NCI-H524 (cell line): ENCODE measurements at places on chromosomes 4 and X.
A peak's percentile ranks its signal among the peaks of the same experiment; 100 is the strongest.

DNA sequence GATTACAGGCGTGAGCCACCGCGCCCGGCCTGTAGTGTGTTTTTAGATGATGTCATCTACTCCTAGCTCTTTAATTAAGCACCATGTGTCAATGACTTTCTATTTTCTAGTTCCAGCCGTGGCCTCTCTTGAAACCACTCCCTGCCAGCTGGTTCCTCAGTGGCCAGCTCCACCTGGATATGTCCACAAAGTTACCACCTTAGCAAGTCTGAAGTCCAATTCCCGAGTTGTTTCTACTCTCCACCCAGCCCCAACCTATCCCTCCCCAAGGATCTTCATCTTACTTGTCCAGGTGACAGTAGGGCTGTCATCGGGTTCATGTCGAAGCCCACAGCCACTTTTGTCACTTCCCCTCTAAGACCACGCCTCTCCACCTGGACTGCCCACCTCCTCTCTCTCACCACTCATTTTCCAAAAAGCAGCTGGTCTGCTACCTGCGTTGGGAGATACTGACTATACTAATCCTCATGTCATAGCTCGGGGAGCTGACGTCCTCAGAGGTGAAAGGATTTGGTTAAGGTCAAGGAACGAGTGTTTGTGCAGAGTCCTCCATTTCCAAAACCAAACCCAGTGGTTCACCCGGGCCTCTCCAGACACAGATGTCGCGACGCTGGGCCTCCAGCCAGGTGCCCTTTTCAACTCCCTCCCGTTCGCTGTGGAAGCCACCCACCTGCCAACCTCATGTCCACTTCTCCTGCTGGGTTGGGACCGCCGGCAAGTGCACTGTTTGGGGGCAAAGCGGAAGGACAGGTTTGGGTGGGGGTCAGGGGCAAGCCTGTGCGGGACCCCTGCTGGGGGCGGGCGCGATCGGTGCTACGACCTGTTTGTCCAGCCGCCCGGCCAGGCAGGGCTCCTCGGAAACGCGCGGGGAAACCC, 704 bp downstream of the FAM3A start:
- no peak for DNase-seq

GRCh38 chrX:150902434-150903109, 4.1 kb upstream of the CD99L2 start:
- DNase-seq = no peak

- peak; percentile 63 for DNase-seq
Observed at GRCh38 chr4:157220371-157220881, at the start of gene GRIA2. GRIA2 (plus strand) TSS chr4:157220728; CDS start chr4:157221043, 315 bp downstream.

GRCh38 chrX:16250296-16250695, 83.0 kb downstream of the MAGEB17 start:
- DNase-seq = no peak

GRCh38 chr4:99753931-99754330, 62.7 kb upstream of the DAPP1 start:
- DNase-seq = no peak

DNA sequence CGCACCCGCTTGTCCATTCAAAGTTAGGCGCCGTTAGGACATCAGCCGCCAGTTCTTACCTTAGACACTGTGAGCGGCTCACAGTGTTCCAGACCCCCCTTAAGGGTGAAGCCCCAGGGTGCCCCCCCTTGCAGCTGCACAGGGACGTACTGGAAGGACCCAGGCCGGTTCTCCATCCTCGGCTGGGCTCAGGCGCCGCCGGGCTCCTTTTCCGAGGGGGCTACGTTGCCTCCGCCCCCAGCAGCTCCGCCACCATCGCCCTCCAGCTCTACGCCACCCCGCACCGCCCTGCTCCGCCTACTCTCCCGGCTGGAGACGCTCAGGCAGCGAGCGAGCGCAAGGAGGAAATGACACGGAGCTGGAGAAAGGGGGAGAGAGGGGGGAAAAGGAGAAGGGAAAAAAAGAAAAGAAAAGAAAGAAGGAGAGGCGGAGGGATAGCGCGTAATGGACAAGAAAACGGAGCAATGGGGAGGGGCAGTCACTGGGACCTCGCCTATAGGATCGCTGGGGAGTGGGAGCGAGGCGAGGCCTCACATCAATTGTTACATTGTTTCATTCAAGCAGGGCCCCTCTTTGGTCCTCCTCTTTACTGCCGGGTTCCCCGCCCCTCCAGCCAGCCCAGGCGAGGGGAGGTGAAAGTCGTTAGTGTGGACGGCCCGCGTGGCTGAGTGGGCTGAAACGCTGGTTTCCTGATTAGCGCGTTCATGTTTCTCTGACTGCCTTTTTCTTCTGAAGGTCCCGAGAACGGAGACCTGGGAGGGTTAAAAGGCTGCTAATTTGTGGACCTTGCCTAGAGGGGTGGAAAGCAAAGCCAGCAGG, at the start of gene SHROOM4:
Gene SHROOM4, minus strand, starts transcription at position 352 of the 819 bp plus-strand sequence. Its CDS starts 176 bp downstream, at position 176.
- DNase-seq = no peak

DNA sequence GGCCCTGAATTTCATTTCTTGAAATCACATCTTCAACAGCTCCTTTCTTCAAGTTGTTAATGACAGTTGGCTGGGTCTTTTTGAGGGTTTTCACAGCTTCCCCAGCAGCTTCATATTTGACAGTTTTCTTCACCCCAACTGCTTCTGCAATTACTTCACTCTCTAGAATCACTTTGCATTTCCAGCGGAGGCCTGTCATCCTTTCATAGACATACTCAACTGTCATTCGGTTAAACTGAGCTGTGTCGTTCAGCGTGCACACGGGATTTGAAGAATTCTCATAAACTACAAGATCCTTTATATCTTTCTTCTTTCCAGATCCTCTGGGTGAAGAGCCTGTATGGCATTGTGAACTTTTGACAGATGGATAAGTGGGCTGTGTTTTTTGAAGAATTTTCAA, 15.4 kb downstream of the UBE2A start:
- DNase-seq = no peak

- DNase-seq = peak; percentile 31
Observed at GRCh38 chrX:109732017-109732801, 848 bp downstream of the ACSL4 start.

DNA sequence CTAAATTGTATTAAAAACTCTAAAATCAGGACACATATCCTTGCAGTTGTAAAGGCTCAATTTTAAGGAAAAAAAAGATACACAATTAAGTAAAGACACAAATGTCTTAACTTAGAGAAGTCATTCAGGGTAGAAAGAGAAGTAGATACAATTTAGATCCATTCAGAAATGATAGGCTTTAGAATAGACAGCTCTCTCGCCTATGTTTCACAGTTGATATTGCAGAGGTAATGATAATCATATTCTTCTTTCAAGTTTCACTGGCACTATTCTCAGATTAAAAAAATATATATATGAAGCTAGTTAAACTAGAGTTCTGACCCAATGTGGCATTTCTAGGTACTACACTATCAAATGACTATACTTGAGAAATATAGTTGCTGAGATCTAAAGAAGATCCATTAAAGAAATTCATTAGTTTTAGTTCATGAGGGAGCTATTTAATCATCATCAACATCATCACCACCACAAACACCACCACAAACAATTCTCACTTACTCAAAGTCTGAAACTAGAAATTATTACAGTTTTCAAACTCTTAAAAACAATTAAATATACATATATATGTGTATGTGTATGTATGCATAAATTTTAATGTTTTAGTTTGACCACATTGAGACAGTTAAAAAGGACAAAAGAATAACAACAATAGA, 93.1 kb downstream of the ANTXR2 start:
- DNase-seq = no peak

GRCh38 chr4:151719956-151720334, 40.9 kb downstream of the GATB start:
- DNase-seq = no peak
